Choroid plexus epithelial cell (primary cell): ENCODE measurements at places on chromosomes 1 and 21.
A peak's percentile ranks its signal among the peaks of the same experiment; 100 is the strongest.

GRCh38 chr21:44930543-44930981 is 9.3 kb upstream of the SLX9 start:
- no peak for DNase-seq

DNA sequence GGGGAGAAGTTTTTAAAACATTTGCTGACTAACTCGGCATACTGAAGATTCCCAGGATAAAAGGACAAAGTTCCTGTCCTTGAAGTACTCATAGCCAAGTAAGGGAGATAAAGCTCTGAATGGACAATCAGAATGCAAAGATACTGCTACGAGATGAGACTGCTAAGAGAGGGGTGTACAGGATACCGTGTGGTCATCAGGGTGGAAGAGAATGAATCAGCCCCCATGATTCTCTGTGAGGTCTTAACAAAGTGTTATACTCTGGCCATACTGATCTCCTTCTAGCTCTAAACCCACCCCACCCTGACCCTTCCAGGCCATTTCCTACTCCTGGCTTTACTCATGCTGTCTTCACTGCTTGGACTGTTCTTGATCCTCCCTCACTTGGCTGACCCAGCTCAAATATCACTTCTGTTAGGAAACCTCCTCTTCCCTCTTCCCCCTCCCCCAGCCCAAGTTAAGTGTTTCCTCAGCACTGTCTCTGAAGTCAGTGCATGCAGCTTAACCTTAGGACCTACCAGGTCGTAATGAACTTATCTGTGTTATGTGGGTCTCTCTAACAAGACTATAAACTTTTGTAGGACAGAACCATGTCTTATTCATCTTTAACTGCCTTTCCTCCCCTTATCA is 15.8 kb upstream of the MAGOH start:
- DNase-seq: peak; percentile 63

GRCh38 chr21:21968810-21969209 is 970.6 kb downstream of the NCAM2 start:
- peak; percentile 9 for DNase-seq

DNA sequence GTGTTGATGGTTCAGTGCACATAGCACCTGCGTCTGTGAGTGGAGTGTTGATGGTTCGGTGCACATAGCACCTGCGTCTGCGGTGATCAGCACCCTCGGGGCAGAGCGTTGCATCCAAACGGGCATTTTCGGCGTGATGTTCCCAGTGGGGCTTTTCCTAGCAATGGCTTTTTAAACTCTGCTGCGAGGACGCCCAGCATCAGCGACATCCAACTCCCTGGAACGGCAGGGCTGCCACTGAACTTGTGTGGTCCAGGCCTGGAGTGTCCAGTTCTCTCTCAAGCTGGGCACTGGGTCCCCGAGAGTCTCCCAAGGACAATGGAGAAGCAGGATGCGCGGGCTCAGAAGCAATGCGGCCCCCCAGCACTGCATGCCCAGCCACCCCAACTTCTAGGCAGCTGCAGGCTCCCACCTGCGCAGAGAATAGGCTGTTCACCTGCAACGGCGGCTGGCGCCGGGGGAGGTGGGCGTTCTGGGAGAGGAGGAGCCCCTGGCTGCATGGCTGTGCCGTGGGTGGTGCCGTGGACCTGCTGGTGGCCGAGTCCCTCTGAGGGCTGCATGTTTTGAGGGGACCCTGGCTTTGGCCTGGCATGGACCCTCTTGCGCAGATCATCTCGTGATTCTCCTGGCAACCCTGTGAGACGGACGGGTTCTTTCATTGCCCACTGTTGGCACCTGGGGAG is 10.1 kb upstream of the C1orf174 start:
- DNase-seq: no peak

DNA sequence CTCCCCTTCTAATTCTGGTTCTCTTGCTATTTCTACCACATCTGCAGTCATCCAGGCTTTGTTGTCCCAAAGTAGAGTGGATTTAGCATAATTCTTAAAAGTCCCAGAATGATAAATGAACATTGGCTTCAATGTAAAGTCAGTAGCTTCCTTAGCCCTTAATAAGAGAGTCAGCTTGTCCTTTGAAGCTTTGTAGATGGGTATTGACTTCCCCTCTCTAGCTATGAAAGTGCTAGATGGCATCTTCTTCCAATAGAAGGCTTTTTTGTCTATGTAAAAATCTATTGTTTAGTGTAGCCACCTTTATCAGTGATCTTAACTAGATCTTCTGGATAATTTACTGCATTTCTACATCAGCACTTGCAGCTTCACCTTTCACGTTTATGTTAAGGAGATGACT is 181.4 kb upstream of the B3GALT2 start:
- no peak for DNase-seq

- DNase-seq: no peak
These were observed 1479.6 kb downstream of the MRPL39 start for GRCh38 chr21:24127651-24128050.

GRCh38 chr1:17798799-17799382 is 43.8 kb downstream of the ACTL8 start:
- no peak for DNase-seq

DNA sequence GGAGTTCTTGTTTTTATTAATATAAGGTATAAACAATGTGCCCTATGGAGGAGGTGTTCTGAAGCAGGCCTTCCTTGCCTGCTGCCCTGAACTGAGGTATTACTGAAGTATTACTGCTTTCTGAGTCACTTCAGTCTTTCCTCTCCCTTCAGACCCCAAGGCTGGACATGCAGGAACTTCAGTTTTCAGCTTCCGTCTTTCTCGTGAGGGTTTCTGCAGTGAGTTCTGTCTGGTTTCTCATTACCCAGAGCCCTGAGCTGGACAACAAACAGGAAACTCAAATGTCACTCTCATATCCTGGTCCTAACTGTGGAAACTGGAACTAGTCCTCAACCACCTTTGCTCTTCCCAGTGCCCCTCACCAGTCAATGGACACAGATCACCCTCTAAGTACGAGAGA is 46.8 kb downstream of the ELAVL4 start:
- no peak for DNase-seq

DNA sequence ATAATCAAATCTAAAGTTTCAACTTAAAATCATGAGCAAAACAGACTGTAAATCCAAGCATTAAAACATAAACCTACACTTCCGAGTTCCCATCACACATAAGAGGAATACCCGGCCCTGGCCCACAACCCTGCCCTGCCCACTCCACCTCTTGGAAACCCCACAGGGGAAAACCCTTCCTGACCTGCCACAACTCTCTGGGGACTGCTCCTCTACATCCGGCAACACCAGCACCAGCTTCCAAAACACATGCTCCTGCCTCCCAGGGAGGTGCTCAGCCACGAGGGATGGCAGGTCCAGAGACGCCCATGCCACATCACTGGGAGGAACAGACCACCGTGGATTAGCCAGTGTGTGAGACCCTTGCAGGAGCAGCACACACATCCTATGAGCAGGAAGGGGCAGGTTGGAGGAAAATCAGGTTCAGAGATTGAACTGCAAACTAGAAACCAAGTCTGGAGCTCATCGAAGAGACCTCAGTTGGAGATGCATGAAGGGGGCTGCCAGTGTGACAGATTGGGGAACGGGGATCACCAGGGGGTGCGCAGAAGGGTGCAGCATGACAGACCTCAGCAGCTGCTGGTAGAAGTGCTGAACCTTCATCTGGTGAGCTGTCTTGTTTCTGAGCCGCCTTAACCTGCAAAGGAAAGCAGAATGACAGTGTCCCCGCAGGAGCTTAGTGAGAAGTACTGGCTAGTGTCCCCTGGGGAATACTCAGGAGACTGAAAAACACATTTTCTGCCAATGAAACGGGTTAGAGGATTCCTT is 25.8 kb upstream of the LSS start:
- no peak for DNase-seq

DNA sequence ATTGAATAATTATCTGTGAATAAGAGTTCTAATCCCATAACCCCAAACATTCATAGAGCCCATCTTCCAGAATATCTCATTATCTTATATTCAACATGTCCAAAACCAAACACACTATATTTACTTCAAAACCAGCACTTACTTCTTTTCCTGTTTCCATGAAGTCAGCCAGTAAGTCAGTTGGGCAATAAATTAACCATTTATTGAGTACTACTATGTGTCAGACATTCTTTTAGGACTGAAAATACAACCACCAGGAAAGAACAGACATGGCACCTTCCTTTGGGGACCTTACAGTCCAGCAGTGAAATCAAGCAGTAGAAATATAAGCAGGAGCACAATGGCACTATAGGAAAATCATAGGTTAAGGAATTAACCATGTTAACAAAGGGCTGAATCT is 8.8 kb downstream of the AK5 start:
- no peak for DNase-seq

GRCh38 chr21:29098156-29098555 is 24.7 kb upstream of the CCT8 start:
- DNase-seq: no peak

DNA sequence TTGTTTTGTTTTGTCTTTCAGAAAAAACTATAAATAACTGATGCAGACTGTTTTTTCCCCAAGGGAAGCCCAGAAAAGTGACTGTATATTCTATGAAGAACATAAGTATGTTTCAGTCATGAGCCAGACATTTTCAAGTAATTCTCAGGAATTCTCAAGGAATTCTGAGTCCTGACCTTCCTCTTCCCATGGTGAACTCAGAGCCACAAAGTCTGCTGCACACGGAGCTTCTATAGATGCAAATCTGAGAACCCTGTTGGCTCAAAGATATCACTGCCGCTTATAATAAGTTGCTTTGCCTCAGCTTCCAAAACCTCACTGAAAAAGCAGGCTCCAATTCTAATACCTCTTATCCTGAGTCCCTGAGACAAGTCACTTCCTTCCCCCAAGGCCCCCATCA is 418.5 kb upstream of the RUNX1 start:
- DNase-seq: peak; percentile 22

DNA sequence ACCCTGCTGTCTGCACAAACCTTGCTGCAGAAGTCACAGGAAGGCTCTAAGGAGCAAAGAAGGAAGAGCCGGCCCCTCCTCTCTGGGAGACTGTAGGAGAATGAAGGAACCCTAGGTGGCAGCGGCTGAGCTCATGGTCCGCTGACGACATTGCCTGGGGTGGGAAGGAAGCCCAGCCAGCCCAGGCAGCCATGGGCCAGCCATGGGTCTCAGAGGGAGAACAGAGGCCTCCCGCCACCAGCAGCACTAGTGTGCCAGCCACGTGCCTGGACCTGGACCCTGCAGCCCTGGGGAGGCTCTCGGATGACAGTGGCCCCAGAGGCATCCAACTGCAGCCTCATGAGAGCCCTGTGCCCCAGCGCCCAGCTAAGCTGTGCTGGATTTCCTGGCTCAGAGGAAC is 49.2 kb upstream of the POFUT2 start:
- DNase-seq: peak; percentile 33

- DNase-seq: peak; percentile 42
These were observed 69.6 kb downstream of the PIK3R3 start for GRCh38 chr1:46062651-46063319.

- no peak for DNase-seq
These were observed 715.3 kb upstream of the CXADR start for GRCh38 chr21:16797540-16797939.

DNA sequence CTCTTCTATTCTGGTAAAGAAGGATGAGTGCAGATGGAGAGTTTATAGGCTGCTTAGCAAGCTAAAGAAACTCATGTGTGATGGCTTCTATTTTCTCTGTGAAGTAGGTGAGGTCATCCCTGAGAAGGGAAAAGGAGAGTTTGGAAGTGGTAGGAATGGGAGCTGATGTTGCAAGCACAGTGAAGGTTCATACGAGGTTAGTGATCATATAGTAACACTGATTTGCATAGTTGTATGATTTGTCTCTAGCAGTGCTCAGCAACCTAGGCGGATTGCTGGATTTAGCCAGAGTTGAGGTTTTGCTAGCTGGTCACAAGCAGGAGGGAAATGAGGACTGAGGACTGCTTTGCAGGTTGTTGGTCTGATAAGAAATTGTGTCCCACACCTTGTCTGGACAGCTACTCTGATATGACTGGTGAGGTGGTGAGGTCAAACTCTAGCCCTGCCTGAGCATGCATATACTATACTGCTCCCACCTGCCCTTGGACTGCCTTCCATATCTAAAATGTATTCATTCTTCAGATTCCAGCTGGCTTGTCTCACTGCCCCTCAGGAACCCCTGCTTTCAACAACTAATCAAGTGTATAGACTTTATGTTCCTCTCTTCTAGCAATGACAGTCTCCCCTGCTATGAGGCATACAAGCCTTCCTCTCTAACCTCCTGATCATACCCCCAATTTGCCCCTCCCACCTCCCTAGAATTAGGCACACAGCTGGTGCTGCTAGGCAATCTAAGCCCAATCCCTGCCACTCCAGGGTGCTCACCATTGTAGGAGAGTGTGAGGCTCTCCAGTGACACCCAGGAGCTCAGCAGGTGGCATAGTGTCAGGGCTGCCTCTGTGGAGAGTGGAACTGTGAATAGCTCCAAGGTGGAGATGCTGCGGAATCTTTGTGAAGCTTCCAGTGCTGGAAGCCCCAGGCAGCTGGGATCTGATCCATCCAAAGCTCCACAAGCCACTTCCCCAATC is 18.5 kb downstream of the LRRC41 start:
- peak; percentile 28 for DNase-seq

GRCh38 chr1:184903111-184903692 is 71.1 kb downstream of the NIBAN1 start:
- no peak for DNase-seq

GRCh38 chr1:231699784-231700183 is 73.2 kb downstream of the DISC1 start:
- peak; percentile 61 for DNase-seq

GRCh38 chr1:17553975-17554700 is 14.6 kb downstream of the ARHGEF10L start:
- DNase-seq: peak; percentile 67

DNA sequence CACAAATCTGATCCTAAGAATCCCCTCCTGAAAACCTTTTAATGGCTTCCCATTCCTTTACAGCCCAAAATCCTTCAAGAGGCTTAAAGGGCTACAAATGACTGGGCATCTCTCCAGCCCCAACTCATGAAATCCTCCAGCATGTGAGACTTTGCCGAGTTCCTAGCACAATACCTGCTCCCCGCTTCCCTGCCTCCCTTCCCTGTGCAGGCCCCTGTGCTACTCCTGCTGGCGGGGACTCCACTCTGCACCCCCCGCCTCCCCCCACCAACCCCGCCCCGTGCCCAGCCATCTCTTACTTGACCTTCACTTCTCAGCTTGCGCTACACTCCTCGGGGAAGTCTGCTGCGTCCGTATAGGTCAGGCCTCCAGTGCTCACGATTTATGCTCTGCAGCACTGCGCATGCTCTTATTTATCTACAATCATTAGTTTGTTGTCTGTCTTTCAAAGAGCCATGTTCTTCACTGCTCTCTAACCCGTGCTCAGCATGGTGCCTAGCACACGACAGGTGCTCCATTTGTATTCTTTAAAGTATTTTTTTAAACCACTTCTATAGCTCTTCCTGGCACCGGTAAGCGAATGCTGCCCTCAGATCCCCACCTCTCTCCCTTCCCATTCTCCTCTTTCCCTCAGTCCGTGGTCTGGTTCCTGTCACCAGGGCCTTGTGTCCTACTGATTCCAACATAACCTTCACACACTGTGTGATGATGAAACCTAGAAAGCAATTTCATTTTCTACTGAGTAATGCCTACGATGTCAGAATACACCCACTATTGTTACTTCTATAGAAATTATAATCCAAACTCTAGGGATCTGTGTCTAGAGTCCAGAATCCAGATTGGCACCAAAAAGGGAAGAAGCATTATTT is 37.5 kb upstream of the PLA2G2C start:
- DNase-seq: no peak
